Activated B cell treated with CpG ODN at 0.5 μM for 24 hours (primary cell): ENCODE measurements at places on chromosomes 7 and 10. TPM values are rescaled to one million over a fixed set of nuclear protein-coding genes. Genes with fewer than 3 reads are reported as not detected.
A peak's percentile ranks its signal among the peaks of the same experiment; 100 is the strongest.

SEMA3C gene
- 0.20 TPM in 1 of 2 replicates, not detected in the other for total RNA-seq

GALNT17 gene
- not detected in 2 replicates for total RNA-seq

- H3K27me3 ChIP-seq, result no peaks in the 10 kb centered on the region
- H3K4me3 ChIP-seq, result no peak overlapping the region
- no peak overlapping the region for H3K27ac ChIP-seq
- H3K4me1 ChIP-seq, result peaks cover 10% of the 10 kb centered on the region
- no peaks in the 10 kb centered on the region for H3K36me3 ChIP-seq
- DNase-seq, result no peak
These were observed 11.8 kb downstream of the MOSPD3 start for GRCh38 chr7:100623951-100624824.

OPN4 gene
- total RNA-seq, result not detected in 2 replicates

GRCh38 chr10:3850999-3851937, 66.3 kb upstream of the KLF6 start:
- no peak for DNase-seq
- H3K27me3 ChIP-seq, result no peaks in the 10 kb centered on the region
- no peaks in the 10 kb centered on the region for H3K36me3 ChIP-seq
- H3K4me3 ChIP-seq, result peak overlapping the region; percentile 45
- H3K4me1 ChIP-seq, result peaks cover 36% of the 10 kb centered on the region
